Heart right ventricle (tissue), 16 donors: ENCODE measurements at places on chromosomes 6 and 20. TPM values are rescaled to one million over a fixed set of nuclear protein-coding genes. Genes with fewer than 3 reads are reported as not detected.

Gene OPN5
- total RNA-seq: 0.38 TPM

DNA sequence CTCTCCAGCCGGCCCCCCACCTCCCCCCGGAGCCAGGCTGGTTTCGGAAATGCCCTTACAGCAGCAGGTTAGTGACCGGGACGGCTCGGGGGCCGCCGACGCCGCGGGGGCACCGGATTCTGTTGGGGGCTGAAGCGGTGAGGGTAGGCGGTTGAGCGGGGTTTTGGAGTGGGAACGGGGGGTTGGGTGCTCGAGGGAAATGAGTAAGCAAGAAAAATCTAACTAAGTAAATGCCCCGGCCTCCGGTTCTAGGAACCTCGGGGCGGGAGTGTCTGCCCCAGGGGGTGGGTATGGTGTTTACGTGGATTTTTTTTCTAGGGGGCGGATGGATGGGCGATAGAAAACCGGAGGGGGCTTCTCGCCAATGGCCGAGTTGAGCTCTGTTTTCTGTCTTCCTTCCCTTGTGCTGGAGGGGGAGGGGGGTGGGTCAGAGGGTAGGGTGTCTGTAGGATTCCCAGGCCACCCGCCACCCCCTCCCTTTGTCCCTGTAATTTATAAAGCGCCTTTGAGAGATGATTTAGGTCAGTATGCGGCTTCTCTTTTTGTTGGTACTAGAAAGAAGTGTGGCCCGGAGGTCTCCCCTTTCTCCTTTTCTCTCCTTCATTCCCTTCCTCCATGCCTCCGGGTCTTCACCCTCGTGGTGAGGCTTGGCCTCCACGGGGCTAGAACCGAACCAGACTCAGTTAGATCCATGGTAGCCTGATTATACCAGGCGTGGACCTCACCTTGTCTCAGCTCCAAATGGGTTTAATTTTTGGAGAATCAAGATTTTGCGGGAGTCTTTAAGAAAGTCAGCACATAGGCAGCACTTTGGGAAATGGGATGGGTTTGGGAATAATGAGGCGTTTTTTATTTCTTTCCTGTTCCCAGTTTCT, 2.3 kb downstream of the E2F3 start:
- H3K4me1 ChIP-seq: peaks cover 20% of the 10 kb centered on the region
- no peaks in the 10 kb centered on the region for H3K36me3 ChIP-seq
- no peaks in the 10 kb centered on the region for H3K27me3 ChIP-seq
- H3K4me3 ChIP-seq: peak overlapping the region; percentile 71

Gene NCOA7
- 12.9 TPM for total RNA-seq

Gene EPB41L1
- total RNA-seq: 13.3 TPM

Gene ZBTB9
- 3.5 TPM for total RNA-seq

- peaks cover 59% of the 10 kb centered on the region for H3K36me3 ChIP-seq
- H3K27ac ChIP-seq: no peak overlapping the region
- no peaks in the 10 kb centered on the region for H3K4me1 ChIP-seq
- no peaks in the 10 kb centered on the region for H3K27me3 ChIP-seq
- H3K4me3 ChIP-seq: no peak overlapping the region
Measured at GRCh38 chr20:37198932-37199660, 19.7 kb upstream of the MROH8 start.

Gene BPI
- total RNA-seq: 1.6 TPM

Gene EEF1A2
- 1,412 TPM for total RNA-seq
